ENCODE measurements at places on chromosomes 3 and 15.

DNA sequence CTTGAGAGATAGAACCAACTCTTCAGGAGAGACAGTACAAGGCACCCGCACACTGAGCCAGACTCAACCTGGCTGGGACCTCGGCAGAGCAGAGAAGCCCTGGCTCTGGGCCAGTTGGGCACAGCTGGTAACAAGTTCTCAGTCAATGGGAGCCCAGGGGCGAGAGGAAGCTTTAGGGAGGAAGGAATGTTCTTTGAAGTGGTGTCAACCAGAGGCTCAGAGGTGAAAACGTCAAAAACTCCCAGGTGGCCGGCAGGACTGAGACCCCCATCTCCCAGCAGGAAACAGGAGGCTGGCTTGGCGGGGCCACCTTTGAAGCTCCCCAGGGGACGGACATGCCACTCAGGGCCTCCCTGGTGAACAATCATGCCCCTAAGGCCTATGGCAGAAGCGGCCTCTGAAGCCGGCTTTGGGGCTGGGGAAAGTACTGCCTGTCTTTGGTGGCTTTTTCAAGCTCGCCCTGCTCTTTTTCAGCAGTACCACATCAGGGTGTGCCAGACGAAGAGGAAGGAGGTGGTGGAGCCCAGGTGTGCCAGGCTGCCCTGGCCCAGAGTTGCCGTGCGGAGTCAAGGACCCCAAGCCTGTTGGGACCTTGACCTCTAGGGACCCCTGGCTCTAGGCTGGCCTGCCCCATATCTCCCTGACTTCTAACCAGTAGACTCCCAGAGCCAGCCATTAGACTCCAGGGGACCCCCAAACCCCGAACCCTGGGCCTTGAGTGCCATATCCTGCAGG is 16.7 kb upstream of the TBC1D21 start:
- DNase-seq = no peak

- DNase-seq = no peak
These were observed 20.3 kb downstream of the ACAA1 start for GRCh38 chr3:38116471-38117162.

DNA sequence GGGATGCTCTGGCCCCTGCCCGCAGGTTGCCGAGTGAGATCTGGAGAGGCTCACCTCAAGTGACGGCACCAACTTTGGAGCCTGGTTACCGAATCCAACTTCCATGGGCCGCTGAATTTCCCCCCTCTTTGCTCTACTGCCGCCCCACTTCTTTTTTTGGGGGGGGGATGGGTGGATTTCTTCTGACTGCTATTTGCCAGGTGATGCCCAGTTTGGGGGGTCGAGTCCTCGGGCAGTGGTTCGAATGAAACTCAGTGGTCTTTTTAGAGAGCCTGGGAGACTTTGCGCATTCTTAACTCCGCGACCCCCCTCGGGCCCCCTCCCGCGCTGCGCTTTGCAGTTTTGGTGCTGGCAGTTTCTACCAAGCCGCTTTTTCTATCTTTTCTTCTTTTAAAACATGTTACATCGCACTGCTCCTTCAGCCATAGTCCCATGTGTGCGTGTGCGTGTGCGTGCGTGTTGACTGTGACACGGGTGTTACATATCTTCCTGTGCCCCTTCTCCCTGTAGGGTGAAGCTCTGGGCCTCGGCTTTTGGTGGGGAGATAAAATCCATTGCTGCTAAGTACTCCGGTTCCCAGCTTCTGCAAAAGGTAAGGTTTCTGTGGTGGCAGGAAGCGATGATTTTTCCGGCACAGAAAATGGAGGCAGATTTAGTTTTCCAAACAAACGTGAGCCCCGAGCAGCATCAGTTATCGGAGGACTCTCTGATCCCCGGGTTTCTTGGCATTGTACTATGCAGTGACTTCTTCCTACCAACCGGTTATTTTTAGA is 837 bp downstream of the CACNA2D3 start:
- DNase-seq = no peak

DNA sequence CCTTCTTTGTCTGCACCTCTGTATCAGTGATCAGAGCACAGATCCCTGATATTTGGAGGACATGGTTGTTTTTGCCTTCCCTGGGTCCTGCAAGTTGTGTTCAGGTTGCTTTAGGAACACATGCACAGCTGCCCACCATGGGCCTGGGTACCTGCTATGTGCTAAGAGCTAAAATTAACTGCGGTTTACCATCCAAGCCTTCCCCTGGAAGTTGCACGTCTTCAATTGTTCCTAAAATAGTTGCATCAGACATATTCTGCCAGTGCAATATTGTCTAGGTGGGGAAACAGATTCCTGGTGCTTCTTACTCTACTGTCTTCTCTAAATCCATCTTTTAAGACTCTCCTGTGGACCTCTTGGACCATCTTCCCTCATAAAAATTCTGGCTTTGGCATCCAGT is 80.9 kb downstream of the PDE8A start:
- DNase-seq = no peak

GRCh38 chr3:129015388-129016105 is 14.4 kb downstream of the EFCC1 start:
- DNase-seq = peak; percentile 77

GRCh38 chr3:23567917-23568316 is 237.8 kb upstream of the UBE2E1 start:
- DNase-seq = no peak

Data from CD4-positive, alpha-beta T cell treated with Interferon alpha-2 for 1 hour (primary cell).